Stimulated activated CD8-positive, alpha-beta memory T cell treated with anti-CD3 and anti-CD28 coated beads, Interleukin-7, amount 100 ng/mL, for 24 hours (primary cell): ENCODE measurements at places on chromosomes 7 and 10.

GRCh38 chr7:72230281-72230680, 181.9 kb downstream of the CALN1 start:
- no peak for DNase-seq

DNA sequence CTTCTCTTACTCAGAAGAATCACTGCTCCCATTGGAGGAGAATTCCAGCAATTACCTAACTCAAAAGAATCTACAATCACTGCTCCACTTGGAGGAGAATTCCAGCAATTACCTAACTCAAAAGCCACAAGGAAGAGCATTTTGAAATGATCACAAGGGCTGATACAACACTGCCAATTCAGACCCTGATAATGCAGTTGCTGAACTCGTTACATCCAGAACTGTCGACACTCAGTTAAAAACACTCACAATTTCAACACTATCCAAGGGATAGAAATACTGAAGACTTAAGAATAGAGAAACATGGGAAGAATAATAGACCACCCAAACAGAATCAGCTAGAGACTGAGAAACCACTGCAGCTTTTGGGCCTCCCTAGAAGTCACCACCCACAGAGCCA, 27.8 kb downstream of the AFAP1L2 start:
- DNase-seq: no peak

DNA sequence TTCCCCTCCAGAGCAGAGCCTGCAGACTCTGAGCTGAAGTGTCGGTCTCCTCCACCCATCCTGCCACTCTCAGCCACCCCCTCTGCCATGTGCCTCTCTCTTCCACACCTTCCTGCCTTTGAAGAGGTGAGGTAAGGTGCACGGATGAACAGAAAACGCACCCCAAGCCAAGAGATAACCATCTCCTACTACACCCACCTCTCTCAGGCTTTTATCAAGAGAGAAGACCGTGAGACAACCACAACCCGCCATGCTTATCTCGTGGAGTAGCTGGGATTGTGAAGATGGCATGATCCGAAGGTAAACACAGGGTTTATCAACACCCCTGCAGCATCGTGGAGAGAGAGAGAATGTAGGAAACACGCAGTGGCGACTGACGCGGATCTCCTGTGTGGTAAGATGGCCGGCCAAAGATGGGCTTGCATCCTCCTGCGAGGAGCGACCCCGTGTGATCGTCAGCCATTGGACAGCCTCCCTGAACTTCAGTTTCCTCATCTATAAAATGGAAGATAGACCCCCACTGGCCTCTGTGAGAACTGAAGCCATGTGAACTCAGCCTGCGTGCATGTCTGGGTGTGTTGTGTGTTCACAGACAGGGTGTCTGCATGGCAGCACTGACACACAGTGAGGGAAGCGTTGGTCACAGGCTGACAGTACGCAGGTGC, 219.0 kb downstream of the DIP2C start:
- DNase-seq: no peak

- DNase-seq: no peak
These were observed 6.8 kb downstream of the ELMO1 start for GRCh38 chr7:37441816-37442215.

GRCh38 chr10:99329554-99330346, 594 bp downstream of the CNNM1 start:
- no peak for DNase-seq

GRCh38 chr7:28481091-28481926, 69.0 kb downstream of the CREB5 start:
- DNase-seq: no peak

DNA sequence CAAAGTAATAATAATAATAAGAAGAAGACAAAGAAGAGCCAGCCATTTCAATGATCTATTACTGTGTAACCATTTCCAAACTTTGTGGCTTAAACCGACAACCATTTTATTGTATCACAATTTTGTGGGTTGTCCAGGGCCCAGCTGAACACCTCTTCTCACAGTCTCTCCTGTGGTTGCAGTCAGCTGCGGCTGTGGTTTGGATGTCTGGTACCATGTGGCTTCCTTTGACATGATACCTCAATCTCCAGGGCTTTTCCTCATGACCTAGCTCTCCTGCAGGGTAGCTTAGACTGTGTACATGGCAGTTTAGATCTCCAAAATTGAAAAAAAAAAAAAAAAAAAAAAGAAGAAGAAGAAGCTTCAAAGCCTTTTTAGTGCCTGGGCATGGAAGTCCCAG, 72.6 kb upstream of the NFKB2 start:
- peak; percentile 13 for DNase-seq

DNA sequence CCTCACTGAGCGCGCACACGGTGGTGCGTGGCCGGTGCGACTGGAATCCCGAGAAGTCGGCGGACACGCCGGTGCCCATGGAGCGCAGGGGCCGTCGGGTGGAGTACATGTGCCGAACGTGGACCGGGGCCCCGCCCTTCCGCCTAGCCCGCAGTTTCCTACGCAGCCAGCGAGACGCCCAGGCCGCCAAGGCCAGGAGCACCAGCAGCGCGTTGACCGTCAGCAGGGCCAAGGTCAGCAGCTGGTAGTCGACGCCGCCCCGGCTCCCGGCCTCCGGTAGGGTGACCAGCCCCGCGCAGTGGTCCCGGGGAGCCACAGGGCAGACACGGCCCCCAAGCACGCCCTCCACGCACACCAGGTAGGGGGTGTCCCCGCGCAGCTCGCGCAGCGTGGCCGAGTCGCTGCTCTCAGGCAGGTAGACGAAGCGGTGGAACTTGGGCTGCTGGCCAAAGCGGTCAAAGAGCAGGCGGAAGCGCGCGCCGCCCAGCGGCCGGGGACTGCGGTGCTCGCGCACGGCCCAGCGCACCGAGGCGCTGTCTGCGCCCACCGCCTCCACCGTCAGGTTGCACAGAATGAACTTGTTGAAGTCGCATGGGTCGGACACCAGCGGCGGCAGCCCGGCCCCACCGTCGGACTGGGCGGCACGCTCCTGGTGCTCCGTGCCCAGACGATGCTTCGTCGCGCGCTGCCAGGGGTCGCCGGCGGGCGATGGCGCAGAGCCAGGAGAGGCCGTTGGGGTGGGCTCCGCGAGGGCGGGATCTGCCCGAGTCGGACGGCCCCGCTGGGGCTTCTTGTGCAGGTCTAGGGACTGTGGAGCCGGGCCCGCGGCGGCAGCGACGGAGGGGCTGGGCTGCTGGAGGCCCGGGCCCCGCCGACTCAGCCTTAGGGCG, 2.2 kb downstream of the TRIL start:
- no peak for DNase-seq

DNA sequence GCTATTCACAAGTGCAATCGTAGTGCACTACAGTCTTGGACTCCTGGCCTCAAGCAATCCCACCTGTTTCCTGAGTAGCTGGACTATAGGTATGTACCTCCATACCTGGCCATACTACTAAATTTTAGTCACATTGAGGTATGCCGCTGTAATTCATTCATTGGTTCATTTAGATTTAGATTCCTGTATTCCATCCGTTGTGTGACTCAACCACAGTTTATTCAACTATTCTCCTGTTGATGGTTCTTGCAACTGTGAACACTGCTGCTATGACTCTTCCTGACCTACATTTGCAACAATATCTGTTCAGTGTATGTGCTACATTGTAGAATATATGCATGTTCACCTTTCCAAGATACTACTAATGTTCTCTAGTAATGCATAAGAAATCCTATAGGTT, 8.0 kb upstream of the ZCCHC24 start:
- DNase-seq: no peak

GRCh38 chr10:88157981-88158465, 294.6 kb downstream of the PTEN start:
- DNase-seq: no peak

GRCh38 chr10:52313933-52314821, at the start of gene DKK1:
Gene DKK1 (plus strand): TSS chr10:52314281. CDS start chr10:52314435, 154 bp downstream.
- DNase-seq: no peak

DNA sequence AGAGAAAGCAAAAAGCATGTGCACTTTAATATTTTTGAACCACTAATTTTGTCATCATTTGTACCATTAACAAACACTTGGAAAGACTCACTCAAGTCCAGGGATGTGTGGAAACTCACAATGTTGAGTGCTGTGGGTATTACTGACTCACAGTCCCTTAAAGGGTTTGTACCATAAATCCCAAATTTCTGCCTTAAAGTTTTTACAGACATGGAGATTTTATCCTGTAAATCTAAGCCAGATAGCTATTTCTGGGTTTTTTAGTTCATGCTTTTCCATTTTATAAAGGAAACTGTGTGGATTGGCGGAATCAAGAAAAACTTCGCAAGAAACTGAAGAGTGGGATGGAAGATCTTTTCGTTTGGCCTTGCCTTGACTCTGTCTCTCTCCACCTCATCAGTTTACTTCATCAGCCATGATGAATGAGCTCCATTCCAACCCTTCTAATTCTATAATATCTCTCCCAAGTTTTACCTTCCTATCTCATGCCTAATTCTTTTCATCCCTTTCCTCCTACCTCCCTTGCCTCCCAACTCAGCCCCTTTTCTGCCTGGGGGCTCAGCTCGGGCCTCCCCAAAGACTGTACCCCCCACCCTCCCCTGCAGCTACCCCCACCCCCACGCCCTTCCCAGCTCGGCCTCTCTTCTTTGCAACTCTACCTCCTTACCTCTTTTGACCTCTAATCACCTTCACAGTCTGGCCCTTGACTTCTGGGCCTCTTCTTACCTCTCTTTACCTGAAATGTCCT, 218.5 kb upstream of the MKLN1 start:
- DNase-seq: no peak

- peak; percentile 0 for DNase-seq
These were observed 823 bp downstream of the COPG2 start for GRCh38 chr7:130667593-130668257.

DNA sequence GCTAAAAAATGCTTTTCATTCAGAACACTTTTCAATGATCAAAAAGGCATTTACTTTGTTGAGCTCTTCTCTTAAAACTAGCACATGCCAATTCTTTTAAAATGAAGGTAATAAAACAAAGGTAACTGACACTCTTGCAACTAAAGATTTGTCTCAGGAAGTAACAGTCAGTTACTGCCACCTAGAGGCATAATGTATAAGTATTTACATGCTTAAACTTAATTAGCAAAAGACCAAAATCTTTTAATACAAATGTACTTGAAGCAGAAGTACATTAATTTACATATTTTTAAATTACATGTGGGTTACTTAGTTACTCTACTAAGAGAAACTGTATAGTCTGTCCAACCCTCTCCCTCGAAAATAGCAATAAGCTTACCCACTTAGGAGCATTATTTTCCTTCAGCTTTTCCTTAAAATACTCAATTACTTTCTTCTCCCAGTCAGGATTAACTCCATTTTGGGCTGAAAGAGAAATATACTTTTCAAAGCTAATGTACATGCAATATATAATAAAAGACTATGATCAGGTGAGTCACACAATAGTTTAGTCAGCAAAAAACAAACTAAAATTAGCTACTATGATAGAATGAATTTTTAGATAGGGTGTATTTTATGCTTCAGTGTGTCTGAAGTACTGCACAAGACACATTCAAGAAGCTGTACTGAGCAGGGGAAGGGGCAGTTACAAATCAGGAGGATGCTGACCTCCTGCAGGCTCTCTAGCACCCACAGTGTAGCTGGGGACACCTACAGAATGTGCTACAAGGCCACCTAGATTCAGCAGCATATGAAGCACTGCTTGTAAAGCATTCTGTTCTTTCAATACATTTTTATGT, 13.0 kb downstream of the MCMBP start:
- no peak for DNase-seq

DNA sequence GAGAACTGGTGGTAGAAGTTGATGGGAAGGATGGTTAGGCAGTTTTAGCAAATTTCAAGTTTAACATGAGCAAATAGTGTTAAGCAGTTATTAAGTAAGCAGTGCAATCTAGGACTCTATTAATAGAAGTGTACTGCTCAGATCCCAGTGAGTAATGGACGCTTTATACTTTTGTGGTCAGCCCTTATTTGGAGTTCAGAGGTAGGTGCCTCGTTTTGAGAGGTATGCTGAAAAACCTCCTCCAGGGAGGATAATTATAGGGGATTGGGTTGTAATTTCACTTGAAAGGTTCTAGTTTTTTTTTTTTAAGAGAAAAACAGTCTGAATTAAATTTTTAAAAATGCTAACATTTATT, 33.5 kb upstream of the CCDC7 start:
- DNase-seq: no peak

DNA sequence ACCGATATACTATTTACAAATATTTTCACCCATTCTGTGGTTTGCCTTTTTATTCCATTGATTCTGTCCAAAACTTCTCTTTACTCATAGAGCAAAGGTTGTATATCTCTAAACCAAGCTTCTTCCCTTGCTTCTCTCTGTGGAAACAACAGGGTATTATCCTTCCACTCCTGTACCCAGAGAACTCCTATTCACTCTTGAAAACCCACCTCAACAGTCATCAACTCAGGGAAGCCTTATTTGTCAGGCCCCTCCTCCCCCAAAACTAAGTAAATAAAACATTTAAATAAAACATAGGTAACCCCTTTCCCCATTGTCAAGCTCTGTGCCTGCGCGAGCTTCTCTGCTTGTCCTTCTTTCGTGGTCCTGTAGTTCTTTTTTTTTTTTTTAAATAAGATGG, 44.6 kb downstream of the GTF2IRD1 start:
- DNase-seq: no peak

DNA sequence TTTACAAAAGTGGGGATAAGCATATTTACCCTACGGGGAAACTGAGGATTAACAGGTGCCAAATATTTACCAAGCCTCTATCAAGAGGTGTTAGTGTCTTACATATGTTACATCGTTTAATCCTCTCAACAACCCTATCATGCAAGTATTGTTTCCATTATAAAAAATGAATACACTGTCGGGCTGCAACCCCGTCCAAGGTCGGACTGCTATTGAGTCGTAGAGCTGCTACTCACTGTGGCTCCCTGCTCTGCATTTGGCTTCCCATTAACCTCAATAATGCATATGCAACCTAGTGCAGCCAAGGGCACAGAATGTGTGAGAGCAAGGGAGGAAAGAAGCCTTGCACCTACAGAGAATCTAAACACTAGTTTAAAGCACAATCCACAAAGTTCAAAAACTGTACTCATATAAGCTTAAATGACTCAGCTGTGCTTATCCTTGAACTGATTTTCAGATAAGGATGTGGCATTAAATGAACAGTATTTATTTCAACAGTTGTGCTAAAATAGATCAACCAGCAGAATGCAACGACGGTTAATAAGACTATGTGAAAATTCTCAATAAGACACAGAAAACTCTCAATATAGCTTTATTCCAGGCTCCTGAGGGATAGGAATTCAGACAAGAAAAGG, 49.9 kb downstream of the UBE2H start:
- DNase-seq: no peak

GRCh38 chr7:134750083-134751062, 29.1 kb upstream of the CALD1 start:
- DNase-seq: peak; percentile 38

GRCh38 chr7:84422790-84423189, 228.2 kb upstream of the SEMA3A start:
- DNase-seq: no peak

DNA sequence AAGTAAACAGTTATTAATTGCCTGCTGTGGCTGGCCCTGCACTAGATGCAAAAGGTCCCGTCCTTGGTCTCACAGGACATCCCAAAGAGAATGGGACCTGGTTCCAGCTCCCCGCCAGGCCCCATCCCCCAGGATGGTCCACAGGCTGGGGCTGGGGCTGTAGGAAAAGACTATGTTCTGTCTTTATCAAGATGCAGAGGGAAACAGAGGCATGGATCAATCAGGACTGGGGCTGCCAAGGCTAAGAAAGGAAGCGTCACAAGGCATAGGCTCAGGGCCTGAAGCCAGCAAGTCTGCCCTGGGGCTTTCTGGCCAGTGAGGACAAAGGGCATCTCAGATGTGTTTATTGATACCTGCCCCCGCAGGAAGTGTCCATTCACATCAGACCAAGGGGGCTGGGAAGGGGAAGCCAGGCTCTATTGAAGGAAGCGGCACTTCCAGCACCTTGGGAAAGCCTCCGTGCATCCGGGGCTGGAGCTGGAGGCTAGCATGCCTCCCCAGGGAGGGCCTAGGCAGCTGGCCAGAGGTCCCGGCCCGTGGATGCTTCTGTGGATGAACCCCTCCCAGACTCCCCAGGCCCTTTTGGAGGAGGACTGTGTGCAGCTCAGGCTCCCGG, 5.8 kb downstream of the VSIR start:
- no peak for DNase-seq
